Activated CD4-positive, CD25-positive, alpha-beta regulatory T cell treated with anti-CD3 and anti-CD28 coated beads, Interleukin-2, amount 50 U/mL, for 72 hours (primary cell): ENCODE measurements at places on chromosomes 2 and 18.

- no peak for DNase-seq
Measured at GRCh38 chr2:190417045-190417842, 9.1 kb downstream of the MFSD6 start.

- DNase-seq = no peak
Measured at GRCh38 chr2:59754011-59754735, 799.3 kb downstream of the BCL11A start.

GRCh38 chr2:12096051-12096787 lies 349.8 kb downstream of the LPIN1 start:
- DNase-seq = no peak

- DNase-seq = no peak
Measured at GRCh38 chr2:46878886-46879285, 36.7 kb downstream of the MCFD2 start.

GRCh38 chr2:124437811-124438210 lies 412.7 kb downstream of the CNTNAP5 start:
- DNase-seq = no peak

- DNase-seq = no peak
Measured at GRCh38 chr18:46424898-46425297, 232.1 kb downstream of the LOXHD1 start.

DNA sequence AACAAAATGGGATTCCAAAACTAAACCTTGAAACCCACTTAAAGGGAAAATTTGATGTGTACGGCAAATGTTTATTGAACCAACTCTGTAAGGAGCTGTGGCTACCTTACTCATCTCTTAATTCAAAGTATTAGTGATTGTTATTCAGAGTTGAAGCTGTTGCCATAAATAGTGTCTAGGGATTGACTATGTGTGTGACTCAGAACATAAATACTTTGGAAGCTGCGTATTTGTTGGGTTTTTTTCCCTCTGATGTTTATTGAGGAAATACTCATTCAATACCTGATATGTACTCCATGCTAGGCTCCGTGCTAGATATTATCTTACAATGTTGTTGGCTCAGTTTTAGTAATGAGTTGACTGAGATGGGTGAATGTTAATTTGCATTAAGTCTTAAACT lies 90.4 kb downstream of the PTRHD1 start:
- DNase-seq = no peak

- no peak for DNase-seq
Measured at GRCh38 chr2:229852565-229852964, 69.2 kb downstream of the TRIP12 start.

- no peak for DNase-seq
Measured at GRCh38 chr2:159075727-159076126, 107.3 kb downstream of the TANC1 start.

GRCh38 chr2:45074713-45075112 lies 65.5 kb upstream of the SIX2 start:
- no peak for DNase-seq

DNA sequence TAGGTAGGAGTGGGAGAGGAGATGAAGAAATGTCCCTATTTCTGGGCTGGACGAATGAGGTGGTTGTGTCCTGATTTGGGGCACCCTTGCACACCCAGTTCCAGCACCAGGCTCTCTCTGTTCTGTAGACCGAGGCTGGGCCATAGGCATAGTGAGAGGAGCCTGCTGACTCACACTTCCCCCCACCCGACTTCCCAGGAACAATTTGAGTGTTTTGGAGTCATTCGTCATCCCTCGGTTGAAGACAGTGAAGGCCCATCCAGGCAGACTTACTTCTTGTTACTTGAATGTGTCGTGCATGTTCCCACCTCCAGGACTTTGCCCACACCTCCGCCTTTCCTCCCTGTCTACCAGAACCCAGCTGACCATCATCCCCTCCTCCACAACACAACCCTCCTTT lies 179.1 kb downstream of the HAUS1 start:
- DNase-seq = no peak

DNA sequence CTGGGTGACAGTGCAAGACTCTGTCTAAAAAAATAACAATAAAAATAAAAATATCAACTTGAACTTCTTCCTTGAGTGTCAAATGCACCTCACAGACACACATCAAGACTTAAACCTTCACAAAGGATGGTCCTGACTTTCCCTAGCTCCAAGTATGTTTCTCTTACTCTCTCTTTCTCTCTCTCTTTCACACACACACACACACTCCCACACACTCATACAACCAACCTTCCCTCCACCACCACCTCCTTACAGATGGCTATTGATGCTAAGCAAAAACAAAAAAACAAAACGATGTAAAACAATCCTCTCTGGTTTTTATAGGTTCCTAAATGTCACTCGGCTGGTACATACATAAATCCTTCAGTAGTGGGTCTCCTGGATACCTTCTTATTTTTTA lies 67.4 kb upstream of the ACVR2A start:
- no peak for DNase-seq

DNA sequence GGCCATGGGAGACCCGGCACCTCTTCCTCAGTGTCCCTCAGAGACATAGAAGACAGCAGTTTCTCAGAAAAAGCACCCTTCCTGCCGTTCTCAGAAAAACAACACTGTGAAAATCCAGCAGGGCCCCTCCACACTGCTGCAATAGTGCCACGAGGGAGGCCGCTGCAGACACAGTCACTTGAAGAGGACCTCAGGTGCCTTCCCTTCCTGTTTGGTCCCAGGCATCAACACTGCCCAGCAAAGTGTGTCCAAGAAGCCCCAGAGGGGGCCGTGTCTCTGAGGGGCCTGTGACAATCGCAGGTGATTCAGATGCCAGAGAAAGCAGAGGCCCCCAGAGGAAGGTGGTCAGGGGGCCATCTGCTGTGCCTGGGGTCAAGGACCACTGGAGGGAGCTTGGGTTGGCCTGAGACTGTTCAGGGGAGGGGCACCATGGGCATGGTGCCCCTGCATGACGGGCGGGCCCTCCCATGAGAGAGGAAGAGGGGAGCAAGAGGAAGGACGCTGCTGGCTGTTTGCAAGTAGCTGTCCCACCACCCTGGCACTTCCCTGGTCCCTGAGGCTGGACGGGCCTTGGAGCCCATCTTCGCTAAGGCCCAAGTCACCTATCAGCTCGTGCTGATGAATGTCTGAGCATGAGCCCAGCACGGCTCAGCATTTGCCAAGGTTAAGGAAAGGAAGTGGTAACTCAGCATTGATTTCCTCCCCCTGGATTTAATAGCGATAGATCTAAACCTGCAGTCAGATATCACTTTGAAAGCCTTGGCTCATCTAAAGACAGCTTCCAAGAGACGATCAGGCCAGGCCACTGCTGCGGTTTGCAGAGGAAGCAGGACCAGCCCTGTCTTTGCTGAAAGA lies 9.1 kb downstream of the TWIST2 start:
- DNase-seq = no peak

DNA sequence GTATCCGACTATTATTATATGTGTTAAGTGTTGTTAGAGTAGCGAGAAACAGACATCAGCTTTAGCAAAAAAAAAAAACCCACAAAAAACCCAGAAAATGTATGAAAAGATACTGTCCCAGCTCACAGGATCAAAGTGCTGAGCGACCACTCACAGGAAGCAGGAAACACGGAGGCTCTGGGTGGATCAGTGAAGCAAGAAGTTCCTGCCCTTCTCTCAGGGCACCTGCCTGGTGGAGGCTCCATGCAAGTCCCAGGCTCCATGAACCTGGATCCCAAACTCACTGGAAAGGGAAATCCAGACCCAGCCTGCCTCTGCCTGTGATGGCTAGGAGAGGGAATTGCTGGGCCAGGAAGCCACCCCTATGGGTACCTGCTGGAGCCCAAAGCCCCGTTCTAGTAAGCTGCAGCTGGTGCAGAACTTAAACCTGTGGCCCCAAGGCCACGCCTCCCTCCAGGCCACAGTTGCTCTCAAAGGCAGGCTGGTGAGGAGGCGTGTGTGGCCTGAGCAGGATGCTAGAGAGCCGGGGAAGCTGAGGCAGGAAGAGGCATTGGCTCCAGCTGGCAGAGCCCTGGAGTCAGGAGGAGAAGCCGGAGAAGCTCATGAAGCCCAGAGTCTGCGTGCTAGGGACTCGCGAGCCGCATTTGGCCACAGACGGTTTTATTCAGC lies 63.5 kb upstream of the TAF1B start:
- DNase-seq = no peak

- DNase-seq = no peak
Measured at GRCh38 chr2:128354726-128355470, 36.2 kb upstream of the HS6ST1 start.

DNA sequence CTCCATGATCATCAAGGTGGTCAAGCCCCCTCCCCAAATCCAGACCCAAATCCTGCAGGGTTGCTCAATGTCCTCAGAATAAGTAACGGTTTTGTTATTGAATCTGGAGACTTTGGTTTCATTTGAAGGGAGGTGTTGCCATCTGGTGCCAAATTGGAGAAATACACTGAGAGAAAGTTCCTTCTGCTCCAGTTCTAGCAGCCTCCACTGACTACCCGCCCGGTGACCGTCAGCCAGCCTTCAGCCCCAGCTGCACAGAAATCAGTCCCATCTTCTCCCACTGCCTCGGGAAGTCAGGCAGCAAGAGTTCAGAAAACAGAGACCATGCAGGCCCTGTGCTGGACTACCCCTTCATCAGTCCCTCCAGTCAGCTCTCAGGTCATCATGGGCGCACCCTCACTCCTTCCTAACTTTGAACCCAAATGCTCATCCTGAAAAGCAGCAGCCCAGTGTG lies 38.7 kb downstream of the PKDCC start:
- no peak for DNase-seq

DNA sequence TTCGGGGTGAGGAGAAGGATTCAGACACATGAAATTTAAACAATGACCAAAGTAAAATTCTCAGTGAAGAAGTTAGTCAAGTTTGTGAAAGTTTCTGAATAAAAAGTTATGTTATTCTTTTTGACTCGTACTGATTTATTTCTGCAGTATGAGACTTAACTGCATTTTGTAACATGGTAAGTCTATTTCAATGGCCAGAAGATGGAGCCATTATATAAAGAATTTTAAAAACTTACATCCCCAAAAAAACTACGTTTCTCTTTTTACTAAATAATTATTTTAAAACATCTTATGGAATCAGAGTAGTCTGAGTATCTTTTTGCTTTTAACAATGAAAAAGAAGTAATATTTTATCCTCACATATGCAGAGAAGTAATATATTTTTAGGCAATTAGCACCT lies 51.4 kb upstream of the SCN1A start:
- no peak for DNase-seq

- no peak for DNase-seq
Measured at GRCh38 chr2:208820014-208820688, 413.6 kb downstream of the PTH2R start.

DNA sequence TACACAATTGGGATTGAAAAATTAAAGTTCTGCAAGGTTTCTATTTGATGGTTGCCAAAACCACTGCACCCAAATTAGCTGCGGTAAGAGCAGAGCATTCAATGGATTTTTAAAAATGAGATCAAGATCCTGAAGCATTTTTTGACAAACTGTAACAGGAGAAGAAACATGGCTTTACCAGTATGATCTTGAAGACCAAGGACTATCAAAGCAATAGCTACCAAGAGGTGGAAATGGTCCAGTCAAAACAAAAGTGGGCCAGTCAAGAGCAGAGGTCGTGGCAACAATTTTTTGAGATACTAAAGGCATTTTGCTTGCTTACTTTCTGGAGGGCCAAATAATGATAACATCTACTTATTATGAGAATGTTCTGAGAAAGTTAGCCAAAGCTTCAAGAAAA lies 186.8 kb downstream of the RDH14 start:
- DNase-seq = no peak

DNA sequence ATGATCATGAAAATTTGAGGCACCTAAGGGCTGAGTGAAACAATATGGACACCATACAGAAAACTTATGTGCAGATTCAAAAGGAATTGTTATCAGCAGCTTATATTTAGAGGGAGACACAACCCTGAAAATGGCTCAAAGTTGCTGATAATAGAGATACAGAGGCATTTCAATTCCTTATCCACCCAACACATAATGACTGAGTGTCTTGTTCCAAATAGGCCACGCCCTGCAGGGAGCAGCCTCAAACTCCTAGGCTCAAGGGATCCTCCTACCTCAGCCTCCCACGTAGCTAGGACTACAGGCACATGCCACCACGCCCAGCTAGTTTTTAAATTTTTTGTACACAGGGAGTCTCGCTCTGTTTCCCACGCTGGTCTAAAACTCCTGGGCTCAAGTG lies 79.0 kb downstream of the LBH start:
- no peak for DNase-seq

DNA sequence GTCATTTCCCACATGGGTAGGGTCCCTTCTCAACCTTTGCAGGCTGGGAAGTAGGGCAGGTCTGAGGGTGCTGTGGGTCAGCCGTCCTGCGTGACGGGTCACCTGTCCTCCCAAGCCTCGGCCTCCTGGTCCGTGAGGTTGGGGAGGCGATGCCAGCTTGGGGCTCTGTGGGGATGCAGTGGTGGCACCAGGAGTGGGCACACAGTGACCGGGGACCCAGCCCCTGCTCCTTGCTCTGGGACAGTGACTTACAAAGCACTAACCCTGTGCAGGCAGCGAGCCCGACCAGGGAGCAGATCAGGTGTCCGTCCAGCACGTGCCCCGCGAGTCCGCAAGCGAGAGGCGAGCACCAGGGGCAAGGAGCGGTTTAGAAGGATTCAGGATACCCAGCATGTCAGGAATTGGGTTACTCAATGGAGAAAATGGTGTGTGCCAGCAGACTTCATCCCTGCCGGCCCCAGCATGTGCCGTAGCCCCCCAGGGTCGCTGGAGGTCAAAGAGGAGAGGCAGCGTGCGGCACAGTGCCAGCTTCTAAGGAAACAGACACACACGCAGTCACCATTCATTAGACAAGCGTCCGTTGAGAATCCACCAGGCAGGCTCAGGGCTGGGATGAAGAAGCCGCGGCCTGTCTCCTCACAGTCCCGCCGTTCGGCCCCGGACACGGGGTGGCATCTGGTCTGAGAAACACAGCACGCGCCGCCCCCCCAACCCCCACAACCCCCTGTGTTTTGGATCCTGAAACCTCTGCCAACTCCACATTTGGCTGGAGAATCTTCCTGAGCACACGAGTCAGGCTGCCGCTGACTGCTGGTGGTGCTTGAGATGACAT lies 11.7 kb downstream of the COLEC11 start:
- no peak for DNase-seq

DNA sequence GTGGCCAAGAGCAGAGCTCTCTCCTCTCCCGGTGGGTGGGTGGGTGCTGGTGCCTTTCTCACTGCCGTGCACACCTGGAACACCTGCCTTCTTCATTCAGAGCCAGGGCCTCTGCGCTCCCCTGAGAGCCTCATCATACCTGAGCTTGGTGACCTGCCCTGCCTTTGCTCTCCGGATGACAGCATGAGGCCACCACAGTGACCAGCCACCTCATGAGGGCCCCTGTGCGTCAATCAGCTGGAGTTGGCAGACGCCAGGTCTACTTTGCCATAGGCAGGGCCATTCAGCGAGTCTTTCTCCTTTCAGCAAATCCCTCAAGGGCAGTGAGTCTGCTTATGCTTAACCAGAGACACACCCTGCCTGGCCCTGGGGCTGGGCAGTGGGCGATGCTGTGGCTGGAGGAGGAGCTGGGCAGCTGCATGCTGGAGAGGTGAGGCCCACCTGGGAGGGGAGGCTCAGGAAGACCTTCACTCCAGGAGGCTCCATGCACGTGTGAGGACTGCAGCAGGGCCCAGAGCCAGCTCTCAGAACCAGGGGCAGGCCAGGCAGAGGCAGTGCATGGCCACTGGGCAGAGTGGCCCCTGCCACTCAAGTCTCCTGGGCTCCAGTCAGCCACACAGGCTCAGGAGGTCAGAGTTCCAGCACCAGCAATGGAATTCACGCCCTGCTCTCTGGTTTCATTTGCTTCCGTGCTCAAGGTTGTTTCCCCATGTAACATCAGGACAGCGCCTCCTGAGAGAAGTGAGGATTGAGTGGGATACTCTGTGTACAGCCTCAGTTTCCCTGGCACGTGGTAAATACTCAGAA lies 417.5 kb upstream of the MYT1L start:
- no peak for DNase-seq
